Activated CD4-positive, alpha-beta T cell treated with anti-CD3 and anti-CD28 coated beads, Interleukin-2, amount 50 U/mL, for 16 hours (primary cell): ENCODE measurements at places on chromosomes 4 and X.

GRCh38 chrX:10579112-10580011, 41.0 kb downstream of the MID1 start:
- DNase-seq = no peak

- no peak for DNase-seq
These were observed 110.3 kb downstream of the PRDM5 start for GRCh38 chr4:120812216-120812615.

DNA sequence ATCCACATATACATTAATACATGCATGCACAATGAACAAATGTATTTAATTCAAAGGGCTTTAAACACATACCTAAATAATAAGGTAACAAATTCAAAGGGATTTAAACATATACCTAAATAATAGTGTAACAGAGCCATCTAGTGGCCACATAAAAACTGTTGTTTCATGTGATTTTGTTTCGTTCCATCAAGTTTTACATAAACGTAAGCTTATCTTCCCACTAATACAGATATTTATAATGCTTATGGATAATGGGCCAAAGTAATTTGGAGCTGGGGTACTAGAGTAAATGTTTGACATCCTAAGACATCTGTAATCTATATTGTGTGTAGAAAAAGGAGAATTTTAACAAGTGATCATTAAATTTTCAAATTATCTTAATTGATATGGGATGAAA, 82.3 kb downstream of the PRSS12 start:
- DNase-seq = peak; percentile 46

- no peak for DNase-seq
These were observed 39.2 kb upstream of the HMX1 start for GRCh38 chr4:8910822-8911315.

DNA sequence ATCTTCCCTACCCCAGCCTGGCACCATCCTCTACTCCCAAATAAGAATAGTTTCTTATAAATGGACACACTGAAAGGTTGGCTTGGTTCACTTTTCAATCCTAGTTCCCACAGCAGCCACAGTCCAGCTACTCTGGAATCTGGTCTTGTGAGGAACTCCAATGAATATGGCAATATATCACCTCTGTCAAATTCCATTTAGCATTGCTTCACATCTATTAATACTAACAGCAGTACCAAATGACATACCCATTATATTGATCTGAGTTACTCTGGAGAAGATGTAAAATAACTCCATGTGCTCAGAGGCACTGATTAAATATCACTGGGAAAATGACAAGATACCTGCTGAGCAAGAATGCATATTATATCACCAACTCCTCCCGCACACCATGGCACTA, 8.6 kb downstream of the OPHN1 start:
- DNase-seq = no peak

DNA sequence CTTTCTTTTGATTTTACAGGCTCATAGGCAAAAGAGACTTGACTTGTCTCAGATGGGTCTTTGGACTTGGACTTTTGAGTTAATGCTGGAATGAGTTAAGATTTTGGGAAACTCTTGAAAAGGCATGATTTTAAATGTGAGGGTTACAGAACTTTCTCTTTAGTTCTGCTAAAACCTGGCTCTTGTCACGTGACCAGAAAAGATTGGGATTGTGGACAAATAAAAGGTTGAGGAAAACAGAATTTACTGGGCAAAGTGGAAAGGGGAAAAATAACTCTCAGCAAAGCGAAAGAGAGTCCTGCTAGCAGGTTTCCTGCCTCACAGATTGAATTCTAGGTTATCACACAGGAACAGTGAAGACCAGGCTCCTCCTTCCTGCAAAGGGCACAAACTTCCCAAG, 114.0 kb downstream of the SPANXN4 start:
- no peak for DNase-seq

DNA sequence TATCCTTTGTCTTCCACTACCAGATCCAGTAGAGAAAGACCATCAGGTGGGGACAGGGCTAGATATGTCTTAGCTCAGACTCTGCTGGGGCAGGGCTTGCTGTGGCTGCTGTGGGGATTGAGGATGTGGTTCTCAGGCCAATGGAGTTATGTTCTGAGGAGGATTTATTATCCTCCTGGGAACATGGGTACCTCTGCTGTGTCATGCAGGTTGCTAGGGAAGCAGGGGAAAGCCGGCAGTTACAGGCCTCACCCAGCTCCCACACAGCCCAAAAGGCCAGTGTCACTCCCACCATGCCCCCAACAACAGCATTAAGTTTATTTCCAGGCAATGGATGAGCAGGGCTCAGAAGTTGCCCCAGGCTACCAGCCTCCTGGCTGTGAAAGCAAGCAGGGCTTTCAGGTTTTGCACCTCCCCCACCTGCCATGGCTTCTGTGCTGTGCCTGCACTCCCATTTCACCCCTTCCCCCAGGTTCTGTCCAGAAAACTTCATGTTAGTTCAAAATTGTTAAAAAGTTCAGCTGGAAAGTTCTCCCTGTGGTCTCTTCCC, 879.9 kb downstream of the ARAP2 start:
- no peak for DNase-seq

GRCh38 chr4:48275247-48275646, 5.6 kb upstream of the TEC start:
- peak; percentile 28 for DNase-seq

GRCh38 chrX:103845165-103845653, 13.2 kb upstream of the RAB9B start:
- DNase-seq = peak; percentile 58

DNA sequence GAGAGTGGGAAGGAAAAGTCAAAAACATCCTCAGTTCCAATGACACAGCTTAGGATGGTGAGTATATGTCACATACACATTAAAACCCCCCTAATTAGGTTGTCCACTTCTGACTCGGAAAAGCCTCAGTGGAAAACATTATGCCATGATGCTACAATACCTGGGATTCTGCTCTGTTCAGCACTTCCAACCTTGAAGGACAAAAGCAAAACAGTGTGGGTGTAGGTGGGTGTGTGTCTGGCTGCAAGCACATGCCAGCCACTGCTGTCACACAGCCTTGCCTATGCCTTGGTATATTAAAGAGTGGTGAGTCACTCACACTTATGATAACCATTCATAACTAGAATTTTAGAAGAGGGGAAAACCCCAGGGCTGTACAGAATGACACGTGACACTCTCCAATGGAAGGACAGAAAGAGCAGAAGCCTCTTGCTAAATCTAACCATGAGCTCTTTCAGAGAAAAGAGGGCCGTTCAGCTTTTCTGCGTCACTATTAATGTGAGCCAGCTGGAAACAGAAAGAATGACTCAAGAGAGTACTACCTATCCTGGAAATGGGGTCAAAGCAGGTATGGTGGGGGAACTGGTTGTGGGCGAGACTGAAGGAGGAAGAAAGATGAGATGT, 159.6 kb downstream of the TET2 start:
- peak; percentile 95 for DNase-seq

- DNase-seq = no peak
These were observed 6.6 kb upstream of the FGF5 start for GRCh38 chr4:80259817-80260216.

DNA sequence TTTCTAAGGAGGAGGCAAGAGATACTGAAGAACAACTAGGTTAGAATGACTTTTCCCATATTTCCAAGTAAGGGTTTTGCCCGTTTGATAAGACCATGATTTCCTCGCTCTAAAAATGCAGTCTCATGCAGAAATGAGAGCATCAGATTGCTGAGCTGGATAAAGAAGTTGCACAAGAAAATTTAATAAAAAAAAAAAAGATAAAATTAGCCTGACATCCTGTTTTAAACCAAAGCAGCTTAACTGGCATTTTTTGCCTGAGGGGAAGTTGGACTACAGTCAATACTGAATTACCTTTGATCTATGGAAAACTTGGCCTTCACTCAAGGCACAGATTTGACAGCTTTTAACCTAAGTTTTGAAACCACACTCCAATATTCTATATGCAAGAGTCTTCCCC, 208.4 kb downstream of the GASK1B start:
- no peak for DNase-seq

- no peak for DNase-seq
These were observed 136.3 kb downstream of the HS6ST2 start for GRCh38 chrX:132821974-132822633.

DNA sequence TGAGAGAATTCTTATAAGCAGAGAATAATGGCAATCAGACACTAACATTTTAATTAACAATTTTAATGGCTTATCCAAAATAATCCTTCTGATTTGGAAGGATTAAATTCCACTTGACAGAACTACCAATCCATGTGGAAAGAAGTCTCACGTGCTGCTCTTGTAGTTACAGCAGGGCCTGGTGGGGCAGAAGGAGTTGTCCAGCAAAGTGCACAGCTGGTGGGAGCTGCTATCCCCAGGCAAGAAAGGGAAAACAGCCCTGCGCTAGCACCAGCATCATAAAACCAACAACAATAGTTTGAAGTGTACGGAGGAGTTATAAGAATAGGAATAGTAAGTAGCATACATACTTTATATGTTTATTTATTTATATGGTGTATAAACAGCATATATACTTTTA, 127.4 kb upstream of the TRIM2 start:
- DNase-seq = no peak

- no peak for DNase-seq
These were observed 316.4 kb downstream of the GALNTL6 start for GRCh38 chr4:172129593-172129992.

DNA sequence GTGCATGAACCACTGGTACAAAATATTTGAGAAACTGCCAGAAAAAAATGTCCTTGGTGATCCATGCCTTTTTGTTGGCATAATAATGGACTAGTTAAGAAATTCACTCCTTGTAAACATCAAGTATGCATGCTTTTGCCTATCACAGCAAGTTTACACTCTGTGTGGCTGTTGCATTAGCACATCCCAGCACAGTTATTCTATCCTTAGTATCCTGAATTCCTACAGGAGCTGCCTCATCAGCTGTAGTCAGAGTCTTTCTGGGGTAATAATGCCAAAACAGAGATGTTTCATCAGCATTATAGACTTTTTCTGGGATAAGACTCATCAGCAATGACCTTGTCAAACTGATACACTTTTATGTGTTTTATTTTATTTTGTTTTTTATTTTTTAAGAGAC, 82.8 kb downstream of the CHIC2 start:
- DNase-seq = no peak

DNA sequence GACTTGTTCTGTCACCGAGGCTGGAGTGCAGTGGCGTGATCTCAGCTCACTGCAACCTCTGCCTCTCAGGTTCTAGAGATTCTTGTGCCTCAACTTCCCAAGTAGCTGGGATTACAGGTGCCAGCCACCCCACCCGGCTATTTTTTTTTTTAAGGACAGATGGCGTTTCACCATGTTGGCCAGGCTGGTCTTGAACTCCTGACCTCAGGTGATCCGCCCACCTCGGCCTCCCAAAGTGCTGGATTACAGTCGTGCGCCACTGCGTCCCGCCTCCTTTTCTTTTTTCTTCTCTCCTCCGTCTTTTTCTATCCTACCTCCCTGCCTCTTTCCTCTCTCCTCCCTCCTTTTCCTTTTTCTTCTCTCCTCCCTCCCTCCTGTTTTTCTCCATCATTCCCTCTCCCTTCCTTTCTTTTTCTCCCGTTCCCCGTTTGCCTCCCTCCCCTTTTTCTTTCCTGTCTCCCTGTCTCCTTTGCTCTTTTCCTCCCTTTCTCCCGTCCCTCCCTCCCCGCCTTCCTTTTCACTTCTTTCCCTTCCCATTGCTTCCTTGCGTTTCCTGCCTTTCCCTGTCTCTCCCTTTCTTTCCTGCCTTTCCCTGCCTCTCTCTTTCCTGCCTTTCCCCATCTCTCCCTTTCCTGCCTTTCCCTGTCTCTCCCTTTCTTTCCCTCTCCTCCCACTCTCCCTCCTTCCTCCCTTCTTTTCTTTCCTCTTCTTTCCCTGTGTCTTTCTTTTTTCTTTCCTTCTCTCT, 2.1 kb upstream of the SLC25A6 start:
- DNase-seq = no peak

DNA sequence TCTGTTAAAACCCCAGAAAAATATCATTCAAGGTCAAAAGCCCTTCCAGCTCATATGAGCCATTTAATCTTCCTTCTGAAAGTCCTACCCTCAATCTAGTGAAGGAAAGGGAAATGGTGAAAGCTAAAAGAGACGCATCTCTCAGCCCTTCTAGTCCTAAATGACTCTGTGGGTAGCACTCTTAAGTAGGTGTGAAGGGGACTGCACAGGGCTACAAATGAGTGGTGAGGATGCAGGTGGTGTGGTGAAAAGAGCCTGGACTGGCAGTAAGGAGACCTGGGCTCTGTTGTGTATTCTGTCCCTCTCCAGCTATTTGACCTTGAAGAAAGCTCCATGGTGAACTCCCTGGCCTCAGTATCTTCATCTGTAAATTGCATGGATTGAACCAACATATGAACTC, 671.8 kb upstream of the DIPK2B start:
- peak; percentile 46 for DNase-seq

- no peak for DNase-seq
These were observed 27.8 kb downstream of the USP38 start for GRCh38 chr4:143212566-143212965.

GRCh38 chrX:129525162-129525561, 1.9 kb upstream of the SMARCA1 start:
- no peak for DNase-seq

DNA sequence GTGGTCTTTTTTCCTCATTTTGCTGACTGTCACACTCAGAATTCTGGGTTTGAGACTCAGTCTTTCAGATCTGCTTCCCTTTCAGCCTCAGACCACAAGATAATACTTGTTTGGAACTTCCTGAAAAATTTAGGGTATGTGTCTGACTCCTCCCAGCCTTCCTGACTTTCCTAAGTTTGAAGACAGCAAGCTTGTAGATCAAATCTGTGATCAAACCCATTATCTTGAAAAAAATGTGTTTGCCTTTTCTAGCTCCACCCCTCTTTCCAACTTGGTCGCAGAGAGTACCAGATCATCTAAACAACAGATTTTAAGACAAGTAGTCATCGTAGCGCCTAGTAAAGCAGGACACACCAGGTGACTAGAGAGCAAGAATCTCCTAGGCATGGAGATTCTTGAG, 9.9 kb downstream of the BCAP31 start:
- no peak for DNase-seq

DNA sequence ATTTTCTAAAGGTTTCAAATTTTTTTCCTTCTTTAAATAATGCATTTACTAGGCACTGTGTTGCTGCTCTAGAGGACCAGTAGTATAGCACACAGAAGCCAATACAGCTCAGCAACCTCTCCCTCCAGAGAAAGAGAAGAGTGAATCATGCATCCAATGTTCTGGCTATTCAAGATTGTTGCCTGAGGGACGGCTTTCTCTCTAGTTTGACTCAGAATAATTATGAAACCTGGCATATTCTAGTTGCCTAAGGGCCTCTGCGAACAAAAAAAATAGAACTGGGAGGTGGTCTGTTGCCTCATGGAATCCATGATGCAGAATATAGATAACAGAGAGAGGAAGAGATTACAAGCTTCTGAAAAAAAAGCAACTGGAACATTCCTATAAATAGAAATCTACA, 1233.3 kb upstream of the PABPC4L start:
- no peak for DNase-seq

GRCh38 chr4:117971403-117971802, 62.9 kb upstream of the NDST3 start:
- no peak for DNase-seq

- DNase-seq = peak; percentile 7
These were observed 42.5 kb upstream of the LEF1 start for GRCh38 chr4:108210989-108211835.

DNA sequence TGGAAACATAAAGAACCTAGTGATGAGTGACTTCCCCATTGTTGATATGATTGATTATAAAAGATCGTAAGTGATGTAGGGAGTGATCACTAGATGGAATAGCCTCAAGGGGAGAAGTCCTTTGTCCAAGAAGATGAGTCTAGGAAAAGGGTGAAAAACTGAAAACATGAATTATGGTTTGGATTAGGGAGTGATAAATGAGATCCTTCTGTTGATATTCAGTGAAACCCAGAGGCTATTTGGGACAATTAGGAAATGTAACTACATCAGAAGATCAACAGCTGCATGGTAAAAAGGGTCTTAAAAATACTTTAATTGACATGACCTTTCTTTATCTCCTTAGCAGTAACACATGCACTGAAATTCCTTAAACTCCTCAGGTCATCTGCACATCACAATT, 124.0 kb upstream of the UNC5C start:
- no peak for DNase-seq
